ENCODE measurements at places on chromosomes 1 and 21. TPM values are rescaled to one million over a fixed set of nuclear protein-coding genes. Genes with fewer than 3 reads are reported as not detected.

Gene LCE2C
- not detected for polyA plus RNA-seq

- no peaks in the 10 kb centered on the region for H3K27me3 ChIP-seq
- no peak overlapping the region for H3K4me3 ChIP-seq
- H3K36me3 ChIP-seq, result no peaks in the 10 kb centered on the region
- no peak overlapping the region for H3K27ac ChIP-seq
- no peaks in the 10 kb centered on the region for H3K4me1 ChIP-seq
Observed at GRCh38 chr21:37764691-37765090, 151.6 kb downstream of the KCNJ6 start.

GRCh38 chr21:32285476-32285875, 6.6 kb upstream of the MIS18A start:
- H3K4me3 ChIP-seq, result no peak overlapping the region
- no peaks in the 10 kb centered on the region for H3K4me1 ChIP-seq
- no peaks in the 10 kb centered on the region for H3K27me3 ChIP-seq
- no peak for DNase-seq

Gene CFHR2
- not detected for polyA plus RNA-seq

DNA sequence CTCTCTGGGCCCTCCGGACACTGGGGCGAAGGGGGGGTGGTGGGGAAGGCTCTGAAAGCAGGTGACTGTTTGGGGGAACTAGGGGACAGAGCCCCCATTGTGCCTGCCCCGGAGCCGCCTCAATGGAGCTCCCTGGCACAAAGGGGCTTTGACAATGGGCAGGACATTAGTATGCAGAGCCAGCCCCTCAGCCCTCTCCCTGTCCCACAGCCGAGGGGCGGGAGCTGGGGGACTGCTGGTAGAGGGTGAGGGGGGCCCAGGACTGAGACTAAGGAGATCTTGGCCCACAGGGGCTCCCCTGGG, 7.8 kb downstream of the KCNJ10 start:
- DNase-seq, result no peak
- H3K27me3 ChIP-seq, result peaks cover 1% of the 10 kb centered on the region
- H3K36me3 ChIP-seq, result no peaks in the 10 kb centered on the region

Gene FCRL4
- not detected for polyA plus RNA-seq

Gene ADORA1
- not detected for polyA plus RNA-seq

DNA sequence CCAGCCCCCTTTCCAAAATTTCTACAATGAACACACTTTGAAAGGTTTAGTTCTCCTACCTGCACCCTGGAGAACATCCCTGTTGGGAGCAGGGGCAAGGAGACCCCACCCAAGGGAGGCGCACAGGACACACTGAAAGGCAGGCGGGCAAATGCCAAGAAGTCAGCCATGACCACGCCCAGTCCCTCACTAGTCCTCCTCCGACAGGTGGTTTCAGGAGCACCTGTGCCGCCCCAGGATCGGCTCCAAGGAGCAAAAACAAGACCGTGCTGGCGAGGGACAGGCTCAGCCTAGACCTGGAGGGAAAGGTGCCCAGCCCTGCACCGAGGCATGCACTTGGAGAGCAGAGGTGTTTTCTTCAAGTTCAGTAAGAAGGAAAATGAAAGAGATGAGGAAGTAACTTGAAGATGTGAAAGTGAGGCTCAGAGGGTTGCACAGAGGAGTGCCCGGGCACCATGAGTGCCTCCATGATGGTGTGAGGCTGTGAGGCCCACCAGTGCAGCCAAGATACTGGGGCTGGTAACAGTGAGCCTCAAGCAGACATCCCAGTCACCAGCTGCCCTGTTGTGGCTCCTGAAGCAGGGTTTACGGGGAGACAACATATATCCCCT, 19.6 kb upstream of the NADK start:
- no peaks in the 10 kb centered on the region for H3K27me3 ChIP-seq
- H3K4me1 ChIP-seq, result peaks cover 42% of the 10 kb centered on the region
- peaks cover 35% of the 10 kb centered on the region for H3K36me3 ChIP-seq
- H3K4me3 ChIP-seq, result no peak overlapping the region
- DNase-seq, result no peak

Gene CFHR5
- polyA plus RNA-seq, result not detected

DNA sequence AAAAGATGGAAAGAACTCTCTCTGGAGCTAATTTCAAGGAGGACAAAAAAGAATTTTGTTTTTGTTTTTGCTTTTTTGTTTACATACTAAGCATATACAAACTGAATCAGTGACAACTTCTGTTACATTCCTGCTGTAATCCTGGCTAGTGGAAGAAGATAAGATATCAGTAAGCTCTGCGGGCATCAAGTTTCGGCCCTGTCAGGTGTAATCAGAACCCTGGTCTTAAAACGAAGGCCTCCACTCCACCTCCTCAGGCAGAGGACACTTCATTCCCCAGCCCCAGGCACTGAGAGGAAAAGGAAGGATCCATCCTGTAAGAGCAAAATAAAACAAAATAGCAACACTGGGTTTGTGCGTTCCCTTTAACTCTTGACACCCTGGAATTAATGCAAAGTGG, 88.9 kb upstream of the ARHGAP29 start:
- no peaks in the 10 kb centered on the region for H3K4me1 ChIP-seq
- peaks cover 4% of the 10 kb centered on the region for H3K27me3 ChIP-seq
- no peak for DNase-seq
- H3K27ac ChIP-seq, result no peak overlapping the region

DNA sequence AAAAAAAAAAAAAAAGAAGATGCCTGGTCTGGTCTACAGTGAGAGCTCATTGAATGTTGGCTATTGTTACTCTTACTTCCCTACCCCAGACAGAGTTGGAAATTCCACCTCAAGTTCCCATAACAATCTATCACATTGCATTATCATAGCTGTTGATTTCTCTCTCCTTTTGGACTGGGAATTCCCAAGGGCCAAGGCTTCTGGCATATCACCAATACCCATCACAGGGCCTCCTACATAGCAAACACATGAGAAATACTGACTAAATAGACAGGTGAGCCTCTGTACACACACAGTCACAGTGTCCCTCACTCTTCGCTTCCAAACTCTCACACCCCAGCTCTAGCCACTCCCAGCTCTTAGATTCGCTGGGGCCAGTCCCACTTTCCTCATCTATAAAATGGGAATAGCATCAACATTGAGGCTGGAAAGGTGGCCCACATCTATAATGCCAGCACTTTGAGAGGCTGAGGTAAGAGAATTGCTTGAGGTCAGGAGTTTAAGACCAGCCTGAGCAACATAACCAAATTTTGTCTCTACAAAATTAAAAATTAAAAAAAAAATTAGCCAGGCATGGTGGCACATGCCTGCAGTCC, 6.4 kb downstream of the PTAFR start:
- no peaks in the 10 kb centered on the region for H3K27me3 ChIP-seq
- DNase-seq, result no peak
- no peak overlapping the region for H3K4me3 ChIP-seq
- peaks cover 58% of the 10 kb centered on the region for H3K4me1 ChIP-seq

- H3K4me3 ChIP-seq, result no peak overlapping the region
- no peak overlapping the region for H3K27ac ChIP-seq
- H3K27me3 ChIP-seq, result no peaks in the 10 kb centered on the region
- DNase-seq, result no peak
- no peaks in the 10 kb centered on the region for H3K36me3 ChIP-seq
Observed at GRCh38 chr21:43849532-43850299, 15.3 kb upstream of the AGPAT3 start.

GRCh38 chr21:45721671-45722070, 78.1 kb downstream of the PCBP3 start:
- DNase-seq, result no peak
- no peak overlapping the region for H3K4me3 ChIP-seq
- no peaks in the 10 kb centered on the region for H3K27me3 ChIP-seq
- peaks cover 13% of the 10 kb centered on the region for H3K4me1 ChIP-seq

- H3K4me3 ChIP-seq, result no peak overlapping the region
- H3K27me3 ChIP-seq, result no peaks in the 10 kb centered on the region
- no peaks in the 10 kb centered on the region for H3K36me3 ChIP-seq
- H3K4me1 ChIP-seq, result no peaks in the 10 kb centered on the region
- DNase-seq, result no peak
Observed at GRCh38 chr1:238052496-238053266, 162.0 kb upstream of the ZP4 start.

DNA sequence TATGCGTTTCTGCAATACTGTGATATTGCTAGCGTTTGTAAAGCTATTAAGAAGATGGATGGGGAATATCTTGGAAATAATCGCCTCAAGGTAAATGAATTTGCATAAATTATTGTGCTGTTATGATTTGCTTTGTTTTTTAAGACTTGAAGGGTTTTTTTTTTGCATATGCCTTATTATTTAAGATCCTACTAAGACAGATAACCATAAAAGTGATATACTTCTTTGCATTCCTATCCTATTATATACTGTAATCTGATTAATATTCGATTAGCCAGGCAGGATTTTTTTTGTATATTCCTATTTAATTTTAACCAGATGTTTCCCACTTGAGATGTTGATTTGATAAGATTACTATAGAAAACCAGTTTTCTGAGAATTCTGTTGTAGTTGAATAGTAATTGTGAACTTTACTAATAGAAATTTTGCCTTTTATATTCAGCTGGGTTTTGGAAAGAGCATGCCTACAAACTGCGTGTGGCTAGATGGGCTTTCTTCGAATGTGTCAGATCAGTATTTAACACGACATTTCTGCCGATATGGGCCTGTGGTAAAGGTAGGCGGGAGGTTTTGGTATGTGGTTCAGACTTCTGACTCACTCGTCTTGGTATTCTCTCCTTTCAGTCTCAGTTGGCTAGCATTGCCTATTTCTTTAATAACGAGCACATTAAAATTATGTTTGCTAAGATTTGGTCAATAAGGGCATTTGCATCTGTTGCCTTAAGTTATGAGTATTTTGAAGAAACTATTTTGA, 56.8 kb downstream of the ZBTB17 start:
- peak; percentile 70 for DNase-seq
- H3K4me1 ChIP-seq, result peaks cover 33% of the 10 kb centered on the region
- peaks cover 5% of the 10 kb centered on the region for H3K36me3 ChIP-seq
- no peak overlapping the region for H3K27ac ChIP-seq

DNA sequence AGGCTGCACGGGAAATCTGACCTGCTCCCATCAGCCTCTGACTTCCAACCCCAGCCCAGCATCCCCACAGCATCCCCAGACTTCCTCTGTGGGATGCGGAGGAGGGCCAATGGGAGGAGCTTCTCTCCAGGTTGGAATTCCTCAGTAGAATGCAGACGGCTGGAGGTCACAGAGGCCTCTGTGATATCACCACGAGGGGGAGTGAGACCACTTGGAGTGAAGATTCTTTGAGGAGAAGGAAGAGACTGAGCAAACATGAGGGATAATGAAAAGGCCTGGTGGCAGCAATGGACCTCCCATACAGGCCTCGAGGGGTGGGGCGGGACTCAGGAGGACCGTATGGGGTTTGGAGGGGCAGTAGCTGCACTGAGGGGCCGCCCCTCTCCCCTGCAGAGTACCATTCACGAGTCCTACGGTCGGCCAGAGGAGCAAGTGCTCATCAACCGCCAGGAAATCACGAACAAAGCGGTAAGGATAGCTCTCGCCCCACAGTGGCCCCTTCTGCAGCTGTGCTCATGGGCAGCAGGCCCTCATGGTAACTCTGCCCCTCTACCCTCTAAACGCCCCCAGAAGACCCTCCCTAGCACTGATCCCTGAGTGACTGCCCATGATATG, at the start of gene CATSPER4:
TSS of gene CATSPER4 (plus strand) at position 230 of the 615 bp plus-strand sequence. CDS start at position 256, 26 bp downstream.
- no peaks in the 10 kb centered on the region for H3K4me1 ChIP-seq
- no peak within 1 kb of the TSS for H3K4me3 ChIP-seq
- no peaks in the 10 kb centered on the region for H3K36me3 ChIP-seq
- H3K27me3 ChIP-seq, result no peaks in the 10 kb centered on the region
- DNase-seq, result no peak

GRCh38 chr21:32406405-32406804, 6.1 kb upstream of the EVA1C start:
- H3K4me3 ChIP-seq, result no peak overlapping the region
- no peak overlapping the region for H3K27ac ChIP-seq
- H3K4me1 ChIP-seq, result no peaks in the 10 kb centered on the region
- DNase-seq, result no peak
- no peaks in the 10 kb centered on the region for H3K36me3 ChIP-seq

- H3K4me3 ChIP-seq, result no peak overlapping the region
- no peak overlapping the region for H3K27ac ChIP-seq
- H3K36me3 ChIP-seq, result no peaks in the 10 kb centered on the region
Observed at GRCh38 chr1:209505044-209505443, 78.5 kb upstream of the CAMK1G start.

GRCh38 chr21:37455504-37455911, 88.9 kb downstream of the DYRK1A start:
- H3K27me3 ChIP-seq, result no peaks in the 10 kb centered on the region
- DNase-seq, result no peak
- 0 out of 2 replicates have a peak, but pooled peaks cover 2% of the 10 kb centered on the region for H3K36me3 ChIP-seq
- no peak overlapping the region for H3K4me3 ChIP-seq

Gene FMO3
- not detected for polyA plus RNA-seq

DNA sequence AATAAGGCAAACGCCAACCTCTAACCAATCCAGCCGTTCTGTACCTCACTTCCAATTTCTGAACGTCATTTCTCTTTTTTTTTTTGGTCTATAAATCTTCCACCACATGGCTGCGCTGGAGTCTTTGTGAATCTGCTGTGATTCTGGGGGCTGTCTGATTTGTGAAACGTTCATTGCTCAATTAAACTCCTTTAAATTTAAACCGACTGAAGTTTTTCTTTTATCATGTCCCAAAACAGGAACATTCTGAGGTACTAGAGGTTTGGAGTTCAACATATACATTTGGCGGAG, 65.5 kb upstream of the BACH1 start:
- no peaks in the 10 kb centered on the region for H3K27me3 ChIP-seq
- H3K27ac ChIP-seq, result peak overlapping the region; percentile 87
- H3K36me3 ChIP-seq, result no peaks in the 10 kb centered on the region
- peaks cover 72% of the 10 kb centered on the region for H3K4me1 ChIP-seq
- 0 out of 2 replicates have a peak overlapping the region, but pooled peaks have one; percentile 2 for H3K4me3 ChIP-seq
- no peak for DNase-seq

GRCh38 chr1:53913352-53914033, 19.5 kb downstream of the DIO1 start:
- no peaks in the 10 kb centered on the region for H3K4me1 ChIP-seq
- H3K27ac ChIP-seq, result no peak overlapping the region
- H3K4me3 ChIP-seq, result no peak overlapping the region
- no peak for DNase-seq
- H3K36me3 ChIP-seq, result peaks cover 9% of the 10 kb centered on the region
- H3K27me3 ChIP-seq, result no peaks in the 10 kb centered on the region

Gene LRRC38
- polyA plus RNA-seq, result not detected

GRCh38 chr1:235278915-235279292, 49.1 kb downstream of the ARID4B start:
- no peak for DNase-seq
- H3K4me1 ChIP-seq, result peaks cover 20% of the 10 kb centered on the region
- H3K27ac ChIP-seq, result no peak overlapping the region
- no peaks in the 10 kb centered on the region for H3K27me3 ChIP-seq
- H3K4me3 ChIP-seq, result no peak overlapping the region

Gene RIPPLY3
- polyA plus RNA-seq, result not detected

Gene TSACC
- polyA plus RNA-seq, result 1.3 TPM

Gene CNN3
- polyA plus RNA-seq, result 51.6 TPM

Gene EFHD2
- 101 TPM for polyA plus RNA-seq

GRCh38 chr1:38152351-38153065, 105.9 kb upstream of the POU3F1 start:
- DNase-seq, result peak; percentile 51
- H3K4me1 ChIP-seq, result peaks cover 11% of the 10 kb centered on the region
- no peaks in the 10 kb centered on the region for H3K27me3 ChIP-seq
- no peak overlapping the region for H3K27ac ChIP-seq
- no peaks in the 10 kb centered on the region for H3K36me3 ChIP-seq

Measured in GM12878 (cell line).